Activated CD4-positive, alpha-beta T cell treated with anti-CD3 and anti-CD28 coated beads, Interleukin-2, amount 50 U/mL, for 4 hours (primary cell): ENCODE measurements at places on chromosomes 3 and 15.

GRCh38 chr15:62760538-62760937 lies 282.0 kb upstream of the TPM1 start:
- no peak for DNase-seq

DNA sequence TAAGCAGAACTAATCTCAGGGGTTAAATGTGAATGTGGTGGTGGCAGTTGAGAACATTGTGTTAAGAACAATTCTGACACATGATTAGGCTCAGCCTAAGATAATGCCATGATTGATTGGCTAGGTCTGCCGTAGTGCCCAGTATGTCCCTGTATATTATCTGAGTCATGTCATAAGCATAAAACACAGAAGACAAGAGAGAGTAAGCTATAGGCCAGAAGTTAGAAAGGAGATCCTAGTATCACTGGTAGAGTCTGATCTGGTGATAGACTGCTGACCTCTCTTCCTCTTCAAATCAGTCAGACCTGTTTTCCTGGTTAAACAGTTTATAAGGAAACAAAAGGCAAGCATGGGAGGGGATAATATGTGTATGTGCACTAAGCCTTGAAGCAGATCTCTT lies 30.1 kb upstream of the ATP8B4 start:
- DNase-seq = no peak

GRCh38 chr15:87118846-87119245 lies 1039.2 kb downstream of the AGBL1 start:
- DNase-seq = no peak

DNA sequence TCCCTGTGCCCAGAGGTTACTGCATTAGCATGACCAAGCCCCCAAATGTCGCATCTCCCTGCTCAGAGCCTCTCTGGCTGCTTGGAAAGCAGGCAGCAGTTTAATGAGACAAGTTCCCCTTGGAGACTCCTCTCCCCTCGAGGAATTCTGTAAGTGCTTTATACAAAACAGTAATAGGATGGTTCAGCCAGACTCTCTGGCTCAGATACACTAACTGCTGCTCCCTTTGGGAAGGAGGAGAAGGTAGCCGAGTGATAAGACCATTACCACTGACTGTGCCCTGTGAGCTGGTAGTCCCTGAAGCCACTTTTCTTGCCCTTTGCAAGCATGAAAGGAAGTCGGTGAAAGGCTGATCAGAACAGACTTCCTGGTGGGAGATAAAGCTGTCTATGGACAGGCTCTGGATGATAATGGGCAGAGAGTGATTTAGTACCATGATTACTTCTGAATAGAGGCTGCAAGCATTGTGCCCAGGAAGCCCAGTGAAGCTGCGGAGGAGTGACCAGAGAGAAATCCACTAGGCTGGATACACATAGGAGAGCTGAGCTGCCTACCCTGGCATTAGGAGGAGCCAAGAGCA lies 100.8 kb downstream of the SEMA6D start:
- DNase-seq = no peak

GRCh38 chr15:76861815-76862397 lies 43.2 kb downstream of the SCAPER start:
- DNase-seq = no peak

DNA sequence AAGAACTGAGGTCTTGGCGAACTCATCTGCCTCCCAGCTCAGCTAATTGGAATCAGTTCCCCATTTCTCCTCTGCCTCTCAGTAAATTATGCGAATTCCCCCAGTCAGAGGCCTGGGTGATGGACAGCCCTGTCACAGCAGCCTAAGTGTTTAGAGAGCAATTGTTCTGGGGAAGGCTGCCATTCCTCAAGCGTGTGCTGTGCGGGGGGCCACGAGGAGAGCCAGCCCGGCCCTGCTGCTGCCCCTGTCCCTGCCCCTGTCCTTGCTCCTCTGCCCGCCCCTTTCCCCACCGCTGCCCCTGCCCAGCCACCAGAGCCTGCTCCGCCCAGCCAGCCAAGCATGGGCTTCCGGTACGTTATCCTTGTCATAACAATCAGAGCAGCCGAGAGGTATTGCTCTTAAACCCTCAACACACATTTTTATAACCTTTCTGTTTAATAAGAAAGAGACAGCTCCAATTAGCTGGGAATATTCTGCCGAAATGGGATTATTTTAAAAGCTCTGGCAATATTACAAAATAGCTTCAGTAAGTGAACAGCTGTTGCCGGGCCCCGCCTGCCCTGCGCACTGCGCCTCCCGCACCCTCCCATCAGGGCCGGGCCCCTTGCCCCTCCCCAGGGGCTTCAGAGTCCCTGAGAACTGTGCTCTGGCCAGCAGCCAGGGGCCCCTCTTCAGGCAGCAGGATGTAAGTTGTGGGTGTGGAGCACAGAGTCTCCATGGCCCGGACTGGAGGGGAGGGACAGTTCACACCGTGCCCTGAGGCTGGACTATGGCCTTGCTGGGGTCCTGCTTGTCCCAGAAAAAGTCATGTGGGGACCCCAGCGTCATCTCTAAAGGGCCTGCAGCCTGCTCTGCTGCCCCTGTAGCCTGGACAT lies 12.4 kb upstream of the CACNA2D2 start:
- no peak for DNase-seq

DNA sequence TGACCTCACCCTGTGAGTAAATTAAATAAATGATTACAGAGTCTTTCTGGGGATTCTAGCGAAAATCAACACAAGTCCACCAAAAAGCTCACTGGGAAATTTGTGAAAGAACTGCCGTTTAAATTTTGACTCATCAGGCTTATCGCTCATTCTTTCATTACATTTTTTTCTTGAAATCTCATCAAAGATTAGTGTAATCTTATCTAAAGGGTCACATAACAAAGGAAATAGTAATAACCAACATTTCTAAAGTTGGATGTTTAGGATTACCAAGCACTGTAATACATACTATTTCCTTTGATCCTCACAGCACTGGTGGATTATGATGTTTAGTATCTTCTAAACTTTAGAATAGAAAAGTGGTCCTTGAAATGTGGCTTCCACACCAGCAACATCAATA lies 111.1 kb upstream of the CBLB start:
- DNase-seq = no peak

DNA sequence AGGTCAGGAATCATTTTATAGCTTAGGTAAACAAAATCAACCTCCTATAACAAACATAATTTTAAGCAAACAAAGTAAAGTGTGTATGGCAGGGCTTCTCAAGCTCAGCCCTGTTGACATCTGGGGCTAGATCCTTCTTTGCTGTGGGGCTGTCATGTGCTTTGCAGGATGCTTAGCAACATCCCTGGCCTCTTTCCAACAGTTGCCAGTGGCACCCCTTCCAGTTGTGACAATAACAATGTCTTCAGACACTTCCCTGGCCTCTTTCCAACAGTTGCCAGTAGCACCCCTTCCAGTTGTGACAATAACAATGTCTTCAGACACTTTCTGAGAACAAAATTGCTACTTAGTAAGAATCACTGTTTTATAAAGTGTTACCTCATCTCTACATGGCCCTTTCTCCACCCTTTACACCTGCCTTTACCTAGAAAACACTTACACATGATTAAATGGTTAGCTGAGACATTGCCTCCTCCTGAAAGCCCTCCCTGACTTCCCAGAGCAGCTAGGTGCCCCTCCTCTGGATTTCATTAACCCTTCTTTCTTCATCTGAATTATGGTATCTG lies 194.0 kb upstream of the LMCD1 start:
- DNase-seq = no peak

DNA sequence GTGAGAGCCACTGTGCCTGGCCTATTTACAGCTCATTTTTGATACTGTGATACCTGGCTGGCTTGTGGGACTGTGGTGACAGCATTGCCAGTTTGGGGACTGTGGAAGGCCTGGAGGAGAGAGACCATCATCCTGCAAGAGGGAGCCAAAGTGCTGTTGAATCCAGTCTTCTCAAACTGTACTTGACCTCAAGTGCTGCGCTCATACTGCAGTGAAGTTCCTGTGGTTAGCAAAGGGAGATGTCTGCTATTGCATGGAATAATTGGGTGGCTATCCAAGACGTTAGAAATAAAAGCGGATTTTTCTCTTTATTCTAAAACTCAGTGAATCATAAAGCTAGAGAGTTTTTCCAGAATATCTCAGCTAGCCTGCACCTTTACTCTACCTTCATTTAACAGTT lies 83.4 kb downstream of the CCK start:
- DNase-seq = no peak

DNA sequence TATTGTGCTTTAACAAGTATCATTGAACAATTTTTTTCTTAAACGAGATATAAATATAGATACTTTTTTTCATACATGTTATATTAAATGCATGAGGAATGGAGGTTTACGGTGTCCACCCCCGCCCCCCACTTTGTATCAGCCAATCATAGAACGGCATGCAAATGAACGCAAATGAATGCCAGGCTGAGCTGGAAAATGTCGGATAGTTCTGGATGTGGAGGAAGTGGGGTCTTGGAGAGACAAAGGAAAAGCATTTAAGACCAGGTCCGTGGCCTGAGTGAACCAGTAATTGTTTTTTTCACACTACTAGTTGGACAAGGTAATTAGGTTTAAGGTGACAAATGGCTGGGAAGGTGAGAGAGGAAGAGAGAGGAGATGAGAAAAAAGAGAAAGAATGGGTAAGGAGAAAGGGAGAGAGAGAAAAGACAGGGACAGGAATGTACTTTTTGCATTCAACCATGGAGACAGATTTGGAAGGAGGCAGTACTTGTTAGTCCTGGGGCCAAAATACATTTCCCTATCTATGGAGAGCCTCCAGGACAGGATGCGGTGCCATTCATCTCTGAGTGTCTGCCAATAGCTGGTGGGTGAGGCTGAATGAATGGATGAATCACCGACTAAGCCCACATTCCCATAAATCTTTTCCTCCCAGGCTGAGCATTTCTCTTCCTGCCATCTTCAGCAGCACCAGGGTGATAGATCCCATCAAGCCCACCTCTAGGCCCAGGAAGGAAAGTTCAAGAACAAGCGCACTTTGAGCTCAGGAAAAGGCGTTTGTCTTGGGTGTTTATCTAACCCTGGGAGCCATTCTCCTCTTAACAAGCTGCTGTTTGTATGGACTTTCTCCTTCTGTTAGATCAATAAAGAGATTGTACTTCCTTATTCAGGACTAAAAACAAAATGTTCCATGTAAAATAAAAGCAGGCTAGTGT lies 1.4 kb upstream of the RAD18 start:
- no peak for DNase-seq

DNA sequence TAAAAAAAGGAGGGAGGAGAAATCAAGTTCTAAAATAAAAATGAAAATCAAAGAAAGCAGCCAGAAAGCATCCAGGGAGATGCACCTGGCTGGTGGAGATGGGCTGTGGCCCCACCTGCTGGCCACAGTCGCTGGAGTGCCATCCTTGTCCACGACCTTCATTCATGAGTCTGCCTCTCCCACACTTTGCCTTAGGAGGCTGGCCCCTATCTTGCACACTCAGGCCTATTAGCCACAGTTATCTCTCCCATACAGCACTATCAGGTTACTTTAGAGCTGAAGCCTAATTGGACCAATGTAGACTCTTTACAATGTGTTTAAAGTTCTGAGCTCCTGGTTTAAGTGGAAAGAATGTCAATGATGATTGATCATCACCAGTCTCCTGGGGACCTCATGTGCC lies 392.0 kb upstream of the RORA start:
- DNase-seq = no peak

- no peak for DNase-seq
Observed at GRCh38 chr3:46482632-46483350, 15.0 kb upstream of the RTP3 start.

DNA sequence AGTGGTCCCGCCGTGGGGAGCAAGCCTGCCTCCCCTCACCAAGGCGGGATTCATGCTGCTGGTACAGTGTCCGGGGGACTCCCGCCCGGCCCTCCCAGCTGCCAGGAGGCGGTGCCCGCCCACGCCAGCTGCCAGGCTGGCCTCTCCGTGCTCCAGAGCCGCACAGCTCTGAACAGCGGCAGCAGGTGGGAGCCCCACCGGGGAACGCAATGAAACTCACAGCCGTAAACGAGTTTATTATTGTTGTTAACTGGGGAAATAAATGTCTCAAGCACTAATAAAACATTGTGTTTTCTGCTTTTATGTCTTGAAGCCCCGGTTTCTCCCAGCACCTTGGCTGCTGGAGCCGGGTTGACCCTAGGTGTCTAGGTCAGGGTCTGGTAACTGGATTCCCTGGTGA lies 317.7 kb upstream of the TLE3 start:
- no peak for DNase-seq

DNA sequence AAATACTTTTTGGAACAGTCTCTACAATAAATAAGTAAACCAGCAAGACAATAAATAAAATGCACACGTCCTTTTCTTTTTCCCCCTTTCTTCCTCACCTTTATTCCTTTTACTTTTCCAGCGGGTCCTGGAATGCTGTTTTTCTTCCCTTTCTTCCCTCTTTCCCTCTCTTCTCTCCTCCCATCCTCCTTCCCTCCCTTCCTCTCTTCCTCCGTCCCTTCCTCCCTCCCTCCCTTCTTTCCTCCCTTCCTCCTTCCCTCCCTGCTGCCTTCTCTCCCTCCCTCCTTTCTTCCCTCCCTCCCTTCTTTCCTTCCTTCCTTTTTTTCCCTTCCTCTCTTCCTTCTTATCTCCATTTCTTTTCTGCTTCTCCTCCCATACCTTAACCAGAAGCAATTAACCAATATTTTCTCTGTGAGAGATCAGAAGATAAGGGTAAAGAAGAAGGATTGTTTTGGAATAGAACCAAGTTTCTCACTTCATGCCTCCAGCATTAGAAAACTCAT lies 3.3 kb upstream of the IL17RE start:
- no peak for DNase-seq

DNA sequence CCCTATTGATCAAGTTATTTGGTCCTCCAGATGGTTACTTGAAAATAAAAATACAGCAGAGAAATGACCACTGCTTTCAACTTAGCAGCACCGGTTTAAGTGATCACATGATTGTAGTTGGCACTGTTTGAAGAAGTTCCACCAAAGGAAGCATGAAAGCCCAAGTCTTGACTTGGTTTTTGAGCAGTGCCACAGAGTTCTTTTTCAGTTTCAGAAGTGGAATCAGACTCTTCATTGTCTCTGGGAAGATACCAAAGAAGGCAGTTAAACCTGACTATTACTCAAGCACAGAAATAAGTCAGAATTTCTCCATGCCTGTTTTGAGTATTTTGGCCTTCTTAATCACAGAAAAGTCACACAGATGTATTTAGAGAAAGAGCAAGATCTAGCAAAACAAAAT lies 66.7 kb downstream of the BBX start:
- DNase-seq = no peak
